ENCODE measurements at places on chromosomes 11 and 22. TPM values are rescaled to one million over a fixed set of nuclear protein-coding genes. Genes with fewer than 3 reads are reported as not detected.
A peak's percentile ranks its signal among the peaks of the same experiment; 100 is the strongest.

- no peaks in the 10 kb centered on the region for H3K4me1 ChIP-seq
- H3K36me3 ChIP-seq: no peaks in the 10 kb centered on the region
Measured at GRCh38 chr11:125902277-125902926, 604 bp downstream of the PUS3 start.

GRCh38 chr11:515131-515530 is 8.1 kb upstream of the RNH1 start:
- H3K36me3 ChIP-seq: peaks cover 11% of the 10 kb centered on the region
- H3K27me3 ChIP-seq: no peaks in the 10 kb centered on the region
- H3K27ac ChIP-seq: no peak overlapping the region
- H3K4me3 ChIP-seq: no peak overlapping the region
- no peaks in the 10 kb centered on the region for H3K4me1 ChIP-seq

GRCh38 chr11:72012091-72012630 is 13.5 kb downstream of the IL18BP start:
- peak overlapping the region; percentile 22 for H3K27ac ChIP-seq
- no peaks in the 10 kb centered on the region for H3K27me3 ChIP-seq
- no peak overlapping the region for H3K4me3 ChIP-seq
- H3K4me1 ChIP-seq: no peaks in the 10 kb centered on the region
- no peaks in the 10 kb centered on the region for H3K36me3 ChIP-seq

DNA sequence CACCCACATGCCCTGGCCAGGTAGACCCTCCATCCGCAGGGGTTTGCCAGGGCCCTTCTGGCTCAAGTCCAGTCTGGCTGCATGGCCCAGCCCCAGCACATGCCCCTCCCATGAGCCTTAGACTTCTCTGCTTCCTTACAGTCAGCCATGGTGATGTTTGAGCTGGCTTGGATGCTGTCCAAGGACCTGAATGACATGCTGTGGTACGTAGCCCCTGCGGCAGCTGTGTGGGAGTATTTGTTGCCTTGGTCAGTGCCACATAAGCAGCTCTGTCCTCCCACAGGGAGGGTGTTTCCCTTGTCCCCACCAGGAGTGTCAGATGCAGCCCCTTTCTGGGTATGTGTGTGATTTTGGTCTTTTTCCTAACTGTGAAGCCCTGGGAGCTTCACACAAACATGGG is 17.5 kb downstream of the CDC45 start:
- H3K4me1 ChIP-seq: no peaks in the 10 kb centered on the region
- no peaks in the 10 kb centered on the region for H3K36me3 ChIP-seq
- H3K4me3 ChIP-seq: no peak overlapping the region
- H3K27ac ChIP-seq: no peak overlapping the region
- no peaks in the 10 kb centered on the region for H3K27me3 ChIP-seq
- DNase-seq: no peak

DNA sequence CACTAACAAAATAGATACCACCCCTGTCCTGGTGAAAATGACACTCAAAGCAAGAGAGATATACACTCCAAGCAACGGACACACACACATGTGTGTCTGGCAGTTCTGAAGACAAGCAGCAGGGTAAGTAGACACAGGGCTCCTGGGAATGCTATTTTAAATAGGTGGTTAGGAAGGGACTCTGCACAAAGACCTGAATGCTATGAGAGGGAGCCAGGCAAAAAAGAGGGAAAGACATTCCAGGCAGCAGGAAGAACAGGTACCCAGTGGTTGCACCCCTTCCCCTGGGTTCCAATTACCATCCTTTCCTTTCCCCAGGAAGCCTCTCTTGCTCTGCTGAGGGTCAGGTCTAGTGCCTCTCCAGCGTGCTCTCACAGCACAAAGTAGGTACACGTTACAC is 3.0 kb downstream of the UFD1 start:
- DNase-seq: no peak
- peaks cover 4% of the 10 kb centered on the region for H3K4me1 ChIP-seq
- H3K27ac ChIP-seq: no peak overlapping the region

The OR10A3 gene
- not detected for total RNA-seq

- no peaks in the 10 kb centered on the region for H3K27me3 ChIP-seq
- DNase-seq: no peak
- no peaks in the 10 kb centered on the region for H3K4me1 ChIP-seq
Measured at GRCh38 chr11:115348416-115348815, 155.8 kb downstream of the CADM1 start.

The RSF1 gene
- total RNA-seq: 66.7 TPM

The SERPIND1 gene
- total RNA-seq: not detected

The CCDC116 gene
- total RNA-seq: 2.6 TPM

DNA sequence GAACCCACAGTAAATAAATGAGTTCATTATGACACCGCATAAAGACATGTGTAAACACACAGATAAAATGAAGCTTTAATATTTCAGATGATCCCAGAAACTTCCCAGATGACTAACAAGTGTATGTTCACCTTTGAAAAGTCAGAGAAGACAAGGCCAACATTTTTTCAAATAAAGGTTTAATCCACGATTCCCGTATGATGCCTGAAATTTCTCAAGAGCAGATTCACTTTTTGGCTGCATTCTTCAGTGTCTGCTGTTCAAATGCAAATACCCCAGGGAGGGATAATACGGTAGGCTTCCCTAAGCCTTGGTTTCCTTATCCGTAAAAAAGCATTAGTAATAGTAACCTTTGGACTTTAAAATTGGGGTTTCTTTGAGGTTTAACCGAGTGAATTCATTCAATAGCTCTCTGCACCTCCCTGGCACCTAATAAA is 62.5 kb downstream of the SYTL2 start:
- H3K36me3 ChIP-seq: no peaks in the 10 kb centered on the region
- no peak overlapping the region for H3K27ac ChIP-seq

DNA sequence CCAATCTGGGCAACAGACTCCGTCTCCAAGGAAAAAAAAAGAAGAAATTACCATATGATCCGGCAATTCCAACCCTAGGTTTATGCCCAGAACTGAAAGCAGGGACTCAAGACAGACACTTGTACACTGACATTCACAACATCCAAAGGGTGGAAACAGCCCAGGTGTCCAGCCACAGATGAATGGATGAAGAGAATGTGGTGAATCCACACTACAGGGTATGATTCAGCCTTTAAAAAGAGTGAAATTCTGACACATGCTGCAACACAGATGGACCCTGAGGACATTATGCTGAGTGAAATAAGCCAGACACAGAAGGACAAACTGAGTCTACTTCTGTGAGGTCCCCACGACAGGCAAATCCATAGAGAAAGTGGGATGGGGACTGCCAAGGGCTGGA is 43.9 kb downstream of the SGSM3 start:
- peaks cover 7% of the 10 kb centered on the region for H3K4me1 ChIP-seq
- no peak overlapping the region for H3K27ac ChIP-seq
- H3K27me3 ChIP-seq: no peaks in the 10 kb centered on the region
- H3K4me3 ChIP-seq: no peak overlapping the region

- DNase-seq: no peak
- no peak overlapping the region for H3K4me3 ChIP-seq
- no peaks in the 10 kb centered on the region for H3K27me3 ChIP-seq
- H3K27ac ChIP-seq: no peak overlapping the region
- no peaks in the 10 kb centered on the region for H3K36me3 ChIP-seq
Measured at GRCh38 chr11:104049116-104049515, 12.7 kb downstream of the DDI1 start.

- H3K36me3 ChIP-seq: no peaks in the 10 kb centered on the region
- H3K27me3 ChIP-seq: no peaks in the 10 kb centered on the region
- peak; percentile 72 for DNase-seq
- H3K27ac ChIP-seq: peak overlapping the region; percentile 85
- H3K4me1 ChIP-seq: peaks cover 9% of the 10 kb centered on the region
Measured at GRCh38 chr11:59560290-59560701, 49.0 kb downstream of the OR4D9 start.

- no peaks in the 10 kb centered on the region for H3K27me3 ChIP-seq
- no peaks in the 10 kb centered on the region for H3K4me1 ChIP-seq
- H3K36me3 ChIP-seq: no peaks in the 10 kb centered on the region
- no peak overlapping the region for H3K27ac ChIP-seq
Measured at GRCh38 chr22:19290400-19291217, 910 bp downstream of the CLTCL1 start.

DNA sequence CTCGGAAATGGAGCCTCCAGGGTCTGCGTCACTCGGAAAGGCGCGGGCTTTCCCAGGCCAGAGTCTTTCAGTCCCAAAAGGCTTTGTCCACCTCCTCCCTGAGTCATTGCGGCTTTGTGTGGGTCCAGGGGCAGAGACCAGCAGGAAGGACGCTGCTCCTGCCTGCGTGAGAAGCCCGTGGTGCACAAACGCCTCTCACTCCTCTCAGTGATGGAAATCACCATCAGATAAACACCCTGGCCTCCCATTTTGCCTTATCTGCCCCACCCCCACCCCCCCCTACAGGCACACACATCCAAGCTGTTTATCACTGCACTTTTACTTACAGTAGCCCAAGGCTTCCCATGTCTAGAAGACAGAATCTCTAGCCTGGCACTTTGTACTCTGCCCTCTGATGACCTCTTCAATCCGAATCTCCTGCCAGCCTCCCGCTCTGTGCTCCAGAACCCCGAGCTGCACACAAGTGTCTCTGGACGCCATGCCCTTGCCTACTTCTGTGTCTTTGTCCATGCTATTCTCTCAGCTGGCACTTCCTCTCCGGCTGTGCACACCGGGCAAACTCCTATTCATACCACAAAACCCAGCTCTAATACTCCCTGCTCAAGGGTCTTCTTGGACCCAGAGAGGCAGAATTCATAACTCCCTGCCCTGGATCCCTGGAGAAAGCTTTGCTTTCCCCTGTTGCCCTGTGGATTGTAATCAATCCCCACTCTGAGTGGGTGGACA is 954.6 kb downstream of the TBC1D22A start:
- no peaks in the 10 kb centered on the region for H3K27me3 ChIP-seq
- no peak for DNase-seq
- H3K4me3 ChIP-seq: no peak overlapping the region
- H3K36me3 ChIP-seq: no peaks in the 10 kb centered on the region
- no peaks in the 10 kb centered on the region for H3K4me1 ChIP-seq

DNA sequence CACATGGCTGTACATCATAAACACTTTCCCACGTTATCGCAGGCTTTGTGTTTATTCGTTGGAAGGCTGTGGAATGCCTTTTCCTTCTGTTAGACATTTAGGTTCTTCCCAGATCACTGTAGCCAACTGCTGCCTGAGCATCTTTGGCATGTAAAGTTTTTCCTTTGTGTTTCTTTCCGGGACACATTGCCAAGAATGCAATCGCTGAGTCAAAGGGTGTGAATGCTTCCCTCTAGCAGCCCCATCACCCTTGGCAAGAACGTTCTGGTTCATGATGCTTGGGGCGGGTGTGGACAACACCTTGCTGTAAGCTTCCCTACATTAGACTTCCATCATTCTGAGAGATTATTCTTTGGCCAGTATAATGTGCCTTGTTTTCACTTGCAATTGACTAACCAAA is 136.2 kb downstream of the OSBP2 start:
- no peaks in the 10 kb centered on the region for H3K4me1 ChIP-seq
- no peaks in the 10 kb centered on the region for H3K36me3 ChIP-seq
- no peaks in the 10 kb centered on the region for H3K27me3 ChIP-seq

DNA sequence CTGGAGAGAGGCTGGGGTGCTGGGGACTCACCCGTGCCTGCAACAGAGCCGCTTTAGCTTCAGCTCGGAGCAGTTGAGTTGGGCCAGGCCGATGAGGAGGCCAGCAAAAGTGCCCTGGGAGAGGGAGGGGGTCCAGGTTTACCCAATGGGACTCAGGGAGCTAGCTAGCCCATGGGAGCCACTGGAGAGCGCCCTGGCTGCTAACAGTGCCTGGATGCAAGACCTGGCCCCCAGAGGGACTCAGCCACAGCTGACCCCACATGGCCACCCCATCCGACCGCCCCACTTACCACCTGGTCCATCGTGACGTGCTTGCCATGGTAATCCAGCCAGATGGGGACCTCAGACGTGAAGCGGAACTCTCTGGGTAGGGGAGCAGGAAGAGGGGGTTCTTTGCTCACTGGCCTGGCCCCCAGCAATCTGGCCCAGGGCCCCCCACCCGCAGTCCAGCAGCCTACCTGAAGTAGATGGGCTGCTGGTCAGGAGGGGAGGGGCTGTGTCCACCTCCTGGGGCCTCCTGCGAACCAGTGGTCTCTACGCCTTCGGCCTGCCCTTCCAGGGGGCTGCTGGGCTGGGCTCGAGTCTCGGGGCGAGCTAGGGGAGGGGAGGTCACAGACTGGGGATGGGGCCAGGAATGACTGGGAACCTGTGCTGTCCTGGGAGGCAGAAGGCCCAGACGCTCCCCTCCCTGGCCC is 19.1 kb upstream of the EHD1 start:
- no peak overlapping the region for H3K4me3 ChIP-seq
- H3K27me3 ChIP-seq: no peaks in the 10 kb centered on the region
- no peak for DNase-seq
- no peaks in the 10 kb centered on the region for H3K4me1 ChIP-seq
- H3K27ac ChIP-seq: no peak overlapping the region

The APOL4 gene
- not detected for total RNA-seq

- no peaks in the 10 kb centered on the region for H3K27me3 ChIP-seq
- H3K36me3 ChIP-seq: no peaks in the 10 kb centered on the region
- H3K4me3 ChIP-seq: no peak overlapping the region
- no peaks in the 10 kb centered on the region for H3K4me1 ChIP-seq
Measured at GRCh38 chr11:17827006-17827405, 92.4 kb downstream of the KCNC1 start.

The GLYATL1 gene
- total RNA-seq: not detected

DNA sequence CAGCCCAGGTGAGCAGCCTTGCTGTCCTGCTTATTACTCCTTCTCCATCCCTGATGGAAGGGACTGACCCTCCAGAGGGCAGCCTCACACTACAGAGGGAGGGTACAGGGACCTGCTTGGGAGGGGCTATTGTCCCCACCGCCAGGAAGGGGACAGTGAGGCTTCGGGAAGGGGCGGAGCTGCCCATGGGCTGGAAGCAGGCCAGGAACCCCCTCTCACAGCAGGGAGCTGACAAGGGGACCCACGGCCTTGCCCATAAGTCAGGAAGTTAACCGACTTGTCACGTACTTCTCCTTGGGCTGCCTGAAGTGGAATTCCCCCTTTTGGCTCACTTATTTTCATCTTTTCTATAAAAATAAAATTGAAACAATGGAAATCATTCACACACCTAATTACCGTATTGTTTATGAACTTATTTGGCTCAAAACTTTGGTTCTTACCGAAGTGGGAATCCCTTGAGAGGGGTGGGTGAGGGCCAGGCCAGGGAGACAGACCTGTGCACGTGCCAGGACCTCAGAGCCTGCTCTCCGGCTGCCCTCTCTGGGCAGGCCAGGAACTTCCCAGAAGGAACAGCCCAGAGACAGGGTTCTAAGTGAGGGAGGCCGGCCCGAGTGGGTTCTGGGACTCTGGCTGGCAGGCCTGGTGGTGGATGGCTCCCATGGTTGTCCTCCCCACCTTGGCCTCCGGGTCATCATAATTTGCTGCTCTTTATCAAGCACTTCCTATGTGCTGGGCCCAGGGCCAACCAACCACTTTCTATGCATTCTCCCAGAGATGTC is 5.8 kb downstream of the MGAT3 start:
- no peaks in the 10 kb centered on the region for H3K36me3 ChIP-seq
- no peak overlapping the region for H3K4me3 ChIP-seq
- H3K27me3 ChIP-seq: no peaks in the 10 kb centered on the region
- H3K27ac ChIP-seq: peak overlapping the region; percentile 64

- H3K36me3 ChIP-seq: no peaks in the 10 kb centered on the region
- H3K27me3 ChIP-seq: no peaks in the 10 kb centered on the region
- no peak for DNase-seq
- H3K4me3 ChIP-seq: no peak overlapping the region
- H3K4me1 ChIP-seq: no peaks in the 10 kb centered on the region
Measured at GRCh38 chr22:38720350-38720749, 14.6 kb downstream of the GTPBP1 start.

Measured in Peyer's patch (tissue), 4 donors.